Neuronal stem cell (in vitro differentiated cells): ENCODE measurements at places on chromosomes 4 and X.

GRCh38 chr4:17468619-17469221 lies 43.2 kb downstream of the QDPR start:
- no peak overlapping the region for H3K4me3 ChIP-seq
- H3K27me3 ChIP-seq, result no peaks in the 10 kb centered on the region
- peaks cover 1% of the 10 kb centered on the region for H3K4me1 ChIP-seq
- H3K27ac ChIP-seq, result no peak overlapping the region
- H3K36me3 ChIP-seq, result no peaks in the 10 kb centered on the region

- no peak within 1 kb of the TSS for H3K4me3 ChIP-seq
- H3K4me1 ChIP-seq, result no peaks in the 10 kb centered on the region
- peak; percentile 86 for DNase-seq
Observed at GRCh38 chrX:15737959-15738902, at the start of gene CA5B. CA5B (plus strand) TSS chrX:15738270; CDS start chrX:15750024, 11,754 bp downstream.

- H3K4me1 ChIP-seq, result peaks cover 1% of the 10 kb centered on the region
- no peak overlapping the region for H3K27ac ChIP-seq
- no peaks in the 10 kb centered on the region for H3K36me3 ChIP-seq
- DNase-seq, result no peak
- H3K27me3 ChIP-seq, result no peaks in the 10 kb centered on the region
- H3K4me3 ChIP-seq, result no peak overlapping the region
Observed at GRCh38 chr4:153530284-153530999, 64.3 kb downstream of the TMEM131L start.

DNA sequence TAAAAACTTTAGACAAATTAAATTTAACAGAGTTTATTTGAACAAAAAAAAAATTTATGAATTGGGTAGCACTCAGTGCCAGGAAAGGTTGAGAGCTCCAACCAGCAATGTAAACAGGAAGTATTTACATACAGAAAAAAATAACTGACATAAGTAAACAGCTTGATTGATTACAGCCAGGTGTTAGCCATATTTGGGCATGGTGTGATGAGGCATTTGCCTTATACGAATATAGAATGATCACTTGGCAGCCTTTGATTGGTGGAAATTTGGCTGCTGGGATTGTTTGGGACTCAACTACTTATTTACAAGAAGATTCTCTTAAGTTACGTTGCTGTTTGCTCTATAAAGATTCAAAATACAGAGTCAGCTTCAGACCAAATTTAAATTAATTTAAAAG lies 172.0 kb downstream of the ADAM29 start:
- no peaks in the 10 kb centered on the region for H3K36me3 ChIP-seq
- H3K4me1 ChIP-seq, result no peaks in the 10 kb centered on the region
- no peak overlapping the region for H3K4me3 ChIP-seq
- H3K27me3 ChIP-seq, result no peaks in the 10 kb centered on the region

- H3K4me1 ChIP-seq, result no peaks in the 10 kb centered on the region
- no peaks in the 10 kb centered on the region for H3K27me3 ChIP-seq
Observed at GRCh38 chr4:64598066-64598465, 188.8 kb upstream of the TECRL start.

DNA sequence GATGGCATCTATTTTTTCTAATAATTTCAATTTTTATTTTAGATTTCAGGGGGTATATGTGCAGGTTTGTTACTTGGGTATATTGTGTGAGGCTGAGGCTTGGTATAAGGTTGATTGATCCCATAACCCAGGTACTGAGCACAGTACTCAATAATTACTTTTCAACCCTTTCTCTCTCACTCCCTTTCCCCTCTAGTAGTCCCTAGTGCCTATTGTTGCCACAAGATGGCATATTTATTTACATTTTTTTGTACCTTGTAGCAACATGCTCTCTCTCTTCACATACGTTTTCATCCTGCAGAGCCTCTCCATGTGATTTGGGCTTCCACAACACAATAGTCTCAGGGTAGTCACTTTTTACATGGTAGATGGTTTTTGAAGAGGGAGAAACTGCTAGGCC lies 172.0 kb downstream of the ATOH1 start:
- no peak for DNase-seq
- no peak overlapping the region for H3K27ac ChIP-seq
- no peaks in the 10 kb centered on the region for H3K36me3 ChIP-seq
- H3K4me1 ChIP-seq, result no peaks in the 10 kb centered on the region
- no peaks in the 10 kb centered on the region for H3K27me3 ChIP-seq

GRCh38 chr4:28443801-28444412 lies 1583.3 kb downstream of the STIM2 start:
- H3K27me3 ChIP-seq, result no peaks in the 10 kb centered on the region
- H3K4me3 ChIP-seq, result no peak overlapping the region
- no peak for DNase-seq
- no peaks in the 10 kb centered on the region for H3K4me1 ChIP-seq

DNA sequence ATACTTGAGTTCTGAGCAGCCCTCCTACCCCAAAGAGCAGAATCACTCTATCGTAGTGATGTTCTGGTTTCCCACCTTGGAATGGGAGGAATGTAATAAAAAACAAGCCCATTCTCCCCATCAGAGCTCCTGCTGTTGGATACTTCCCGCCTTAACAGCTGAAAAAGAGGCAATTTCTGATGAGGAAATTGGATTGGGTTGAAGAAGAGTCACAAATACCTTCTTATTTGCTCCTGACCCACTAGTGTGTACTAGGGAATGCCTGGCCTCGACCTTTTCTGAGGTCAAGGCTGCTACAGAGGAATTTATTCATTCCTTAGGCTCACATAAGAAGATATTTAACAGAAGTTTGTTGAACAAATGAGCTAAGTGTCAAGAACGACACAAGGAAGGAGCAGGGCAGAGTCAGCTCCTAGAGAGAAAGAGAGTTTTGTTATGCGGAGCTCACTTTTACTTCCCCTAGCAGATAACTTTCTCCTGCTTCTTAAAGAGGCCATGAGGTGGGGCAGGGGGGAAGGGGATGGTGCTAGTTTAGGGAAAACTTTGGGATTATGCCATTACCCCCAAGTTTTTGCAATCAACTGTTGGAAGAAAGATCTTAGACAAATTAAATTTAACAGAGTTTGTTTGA lies 273.8 kb upstream of the CLNK start:
- peaks cover 7% of the 10 kb centered on the region for H3K4me1 ChIP-seq
- no peaks in the 10 kb centered on the region for H3K27me3 ChIP-seq
- H3K4me3 ChIP-seq, result no peak overlapping the region
- H3K27ac ChIP-seq, result no peak overlapping the region
- no peaks in the 10 kb centered on the region for H3K36me3 ChIP-seq

GRCh38 chrX:45751156-45751555 lies 550.5 kb upstream of the DIPK2B start:
- peaks cover 17% of the 10 kb centered on the region for H3K36me3 ChIP-seq
- H3K27ac ChIP-seq, result no peak overlapping the region
- peaks cover 2% of the 10 kb centered on the region for H3K4me1 ChIP-seq
- DNase-seq, result no peak
